ENCODE measurements at places on chromosomes 11 and 22.

DNA sequence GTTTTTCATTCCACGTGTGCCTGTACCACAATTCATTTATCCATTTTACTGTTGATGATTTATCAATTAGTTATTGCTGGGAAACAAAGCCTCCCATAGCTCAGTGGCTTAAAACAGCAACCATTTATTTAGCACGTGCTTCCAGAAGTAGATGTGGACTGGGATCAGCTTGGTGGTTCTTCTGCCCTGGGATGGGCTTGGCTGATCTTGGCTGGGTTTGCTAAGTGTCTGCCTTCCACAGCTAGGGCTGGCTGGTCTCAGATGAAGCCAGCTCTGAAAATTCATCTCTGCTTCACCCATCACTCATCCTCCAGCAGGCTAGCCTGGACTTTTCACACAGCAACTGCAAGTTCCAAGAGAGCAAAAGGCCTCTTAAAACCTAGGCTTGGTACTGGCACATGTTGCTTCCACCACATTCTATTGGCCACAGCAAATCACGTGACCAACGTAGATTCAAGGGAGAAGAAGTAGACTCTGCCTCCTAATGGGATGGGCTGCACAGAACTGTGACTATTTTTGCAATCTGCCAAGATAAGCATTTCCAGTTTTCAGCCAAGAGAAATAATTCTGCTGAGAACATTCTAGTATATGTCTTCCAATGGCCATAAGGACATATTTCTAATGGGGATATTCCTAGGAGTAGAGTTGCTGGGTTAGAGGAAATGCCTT, 124.9 kb downstream of the MN1 start:
- DNase-seq: no peak

DNA sequence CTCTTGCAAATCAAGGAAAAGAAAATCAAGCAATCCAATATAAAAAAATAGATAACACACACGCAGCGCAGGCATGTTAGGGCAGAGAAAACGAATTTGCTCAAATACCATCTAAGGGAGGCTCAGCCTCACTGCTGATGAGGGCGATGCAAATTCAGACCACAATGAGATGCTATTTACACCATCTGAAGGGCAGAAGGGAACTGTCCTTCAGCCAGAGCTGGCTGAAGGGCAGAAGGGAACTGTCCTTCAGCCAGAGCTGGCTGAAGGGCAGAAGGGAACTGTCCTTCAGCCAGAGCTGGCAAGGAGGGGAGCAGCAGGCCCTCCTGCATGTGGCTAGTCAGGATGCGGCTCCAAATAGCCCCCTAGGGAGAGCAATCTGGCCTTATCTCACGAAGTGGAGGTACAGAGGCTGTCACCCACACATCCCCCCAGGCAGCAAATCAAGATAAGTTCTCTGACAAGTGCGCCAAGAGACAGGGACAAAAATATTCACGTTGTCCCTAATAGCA, 7.6 kb upstream of the SLC39A13 start:
- peak; percentile 81 for DNase-seq

DNA sequence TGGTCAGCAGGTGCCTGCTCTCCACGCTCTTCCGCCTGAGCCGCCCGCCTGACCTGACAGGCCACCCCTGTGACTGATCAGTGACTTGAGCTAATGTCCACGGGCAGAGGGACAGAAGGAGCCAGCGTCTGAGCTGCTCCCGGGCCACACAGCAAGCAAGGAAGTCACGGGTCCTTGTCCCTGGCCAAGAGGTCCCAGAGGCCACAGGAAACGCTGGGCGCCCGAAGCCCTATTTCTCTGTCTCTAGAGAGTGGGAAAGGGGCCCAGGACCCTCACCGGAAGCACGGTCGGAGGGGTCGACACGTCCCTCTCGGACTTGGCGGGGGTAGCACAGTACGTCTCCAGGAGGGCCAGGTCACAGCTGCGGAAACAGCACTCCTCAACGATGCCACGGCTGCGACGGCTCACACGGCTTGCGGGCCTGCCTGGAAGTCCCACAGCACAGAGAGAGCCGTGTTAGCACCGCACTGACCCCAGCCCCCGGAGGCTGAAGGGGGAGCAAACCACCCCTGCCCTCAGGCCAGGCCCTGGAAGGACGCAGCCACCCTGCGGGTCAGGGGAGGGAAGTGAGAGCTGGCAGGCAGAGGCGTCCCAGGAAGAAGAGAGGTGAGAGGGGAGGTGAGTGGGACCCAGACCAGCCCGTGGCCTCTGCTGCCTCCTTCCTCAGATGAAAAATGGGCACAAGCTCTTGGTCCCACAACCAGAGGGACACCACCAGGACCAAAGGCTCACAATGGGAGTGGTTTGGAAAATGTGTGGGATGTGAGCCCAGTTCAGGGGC, 5.8 kb downstream of the IGF2 start:
- DNase-seq: no peak

- no peak for DNase-seq
These were observed 29.8 kb downstream of the LMO1 start for GRCh38 chr11:8233691-8234424.

DNA sequence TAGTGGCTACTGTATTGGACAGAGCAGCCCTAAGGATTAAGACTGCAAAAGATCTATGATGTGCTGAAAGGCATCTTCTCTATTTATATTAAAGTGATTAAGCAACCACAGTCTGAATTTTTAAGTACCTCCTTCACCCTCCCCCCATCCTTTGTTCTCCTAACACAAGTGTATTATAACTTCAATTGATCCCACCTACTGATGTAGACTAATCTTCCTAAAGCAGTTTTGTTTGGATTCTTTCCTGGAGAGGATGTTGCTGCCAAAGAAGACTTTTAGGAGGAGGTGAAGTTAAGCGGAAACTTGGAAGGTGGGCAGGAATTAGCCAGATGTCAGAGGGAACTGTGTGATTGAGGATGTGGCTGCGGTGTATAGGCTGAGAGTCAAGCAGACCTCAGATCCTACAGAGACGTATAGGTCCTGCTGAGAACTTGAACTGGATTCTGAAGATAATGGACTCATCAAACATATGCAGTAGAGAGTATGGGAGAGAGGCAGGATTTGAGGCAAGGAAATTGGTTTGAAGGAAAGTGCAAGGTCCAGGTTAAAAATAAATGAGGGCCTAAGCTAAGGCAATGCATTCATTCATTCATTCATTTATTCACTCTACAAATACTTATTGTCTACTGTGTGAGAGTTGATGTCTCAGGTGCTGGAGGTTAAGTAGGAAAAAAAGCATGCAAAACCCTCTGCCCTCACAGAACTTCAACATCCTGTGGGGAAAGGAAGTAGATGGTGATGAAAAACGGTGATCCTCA, 5.2 kb upstream of the RASSF10 start:
- DNase-seq: no peak

DNA sequence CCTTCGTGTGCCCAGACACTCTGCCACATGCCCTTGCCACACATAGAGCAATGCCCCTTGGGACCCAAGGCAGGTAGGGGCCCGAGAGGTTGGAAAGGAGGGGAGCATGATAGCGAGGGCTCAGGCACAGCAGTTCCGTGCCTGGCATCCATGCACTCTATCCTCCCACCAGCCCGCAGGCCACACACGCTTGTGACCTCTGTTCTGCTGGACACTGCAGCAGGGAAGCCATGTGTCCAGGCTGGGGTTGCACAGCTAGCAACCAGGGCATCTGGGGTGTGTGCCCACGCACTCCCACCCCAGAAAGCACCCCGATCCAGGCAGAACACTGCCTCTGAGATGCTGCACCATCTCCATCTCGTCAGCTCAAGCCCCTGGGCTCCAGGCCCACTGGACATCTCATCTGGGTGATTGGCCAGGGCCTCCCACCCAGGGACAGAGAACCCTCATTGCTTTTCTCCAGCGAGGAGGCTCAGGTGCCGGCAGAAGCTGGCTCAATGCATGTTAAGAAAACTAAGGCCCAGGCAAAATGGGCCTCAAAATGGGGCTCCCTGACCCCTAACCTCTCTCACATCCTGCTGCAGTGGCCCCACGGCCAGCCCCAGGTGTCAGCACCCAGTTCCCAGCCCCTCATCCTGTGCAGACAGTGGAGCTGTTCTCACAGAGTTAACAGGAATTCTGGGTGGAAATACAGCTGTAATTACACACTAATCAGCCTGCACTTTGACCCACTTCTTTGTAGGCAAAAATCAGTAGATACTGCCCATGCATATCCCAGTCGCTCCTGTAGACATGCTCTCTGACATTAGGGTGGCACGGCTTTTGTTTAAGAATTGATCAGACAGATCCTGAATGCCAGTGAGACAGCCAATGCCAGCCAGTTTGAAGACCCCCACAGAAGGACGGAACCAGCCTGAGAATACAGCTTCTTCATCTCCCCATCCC, 173.9 kb upstream of the B3GAT1 start:
- no peak for DNase-seq

DNA sequence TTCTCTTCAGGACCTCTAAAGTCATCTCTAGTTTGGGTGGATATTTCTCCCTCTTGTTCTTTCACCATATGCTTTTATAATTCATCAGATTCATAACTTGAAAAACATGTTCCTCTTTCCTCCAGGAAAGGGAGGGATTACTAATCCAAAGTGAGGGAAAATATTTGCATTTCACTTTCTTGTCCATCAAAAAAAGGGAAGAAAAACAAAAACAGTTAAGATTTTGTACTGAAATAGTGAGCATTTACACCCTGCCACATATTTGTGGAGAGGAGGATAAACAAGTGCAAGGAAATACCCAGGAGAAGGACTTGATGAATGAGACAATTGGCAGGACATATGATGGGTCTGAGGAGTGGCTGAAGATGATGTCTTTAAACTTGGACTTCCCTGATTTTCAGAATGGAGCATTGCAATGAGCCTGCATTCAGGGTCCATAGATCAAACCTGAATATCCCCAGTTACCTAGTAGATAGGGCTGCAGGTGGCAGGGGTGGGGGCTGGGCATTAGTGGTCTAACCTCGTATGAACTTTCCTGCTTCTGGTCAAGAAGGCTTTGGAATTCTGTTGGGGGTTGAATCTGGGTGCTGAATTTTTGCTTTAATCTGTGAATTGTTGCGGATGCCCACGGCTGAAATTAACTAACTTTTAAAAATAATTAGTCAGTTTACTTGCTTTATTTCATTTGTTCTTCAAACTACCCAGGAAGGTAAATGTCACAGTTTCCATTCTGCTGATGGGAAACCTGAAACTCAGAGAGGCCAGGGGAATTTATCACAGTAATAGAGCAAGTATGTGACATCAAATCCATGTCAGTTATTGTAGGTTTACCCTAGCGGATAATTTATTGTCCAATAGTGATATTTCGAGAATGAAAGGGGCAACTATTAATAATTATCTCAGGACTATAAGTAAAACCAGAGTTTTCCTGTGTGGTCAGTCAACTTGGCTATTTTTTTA, 36.9 kb upstream of the TMEM123 start:
- no peak for DNase-seq

DNA sequence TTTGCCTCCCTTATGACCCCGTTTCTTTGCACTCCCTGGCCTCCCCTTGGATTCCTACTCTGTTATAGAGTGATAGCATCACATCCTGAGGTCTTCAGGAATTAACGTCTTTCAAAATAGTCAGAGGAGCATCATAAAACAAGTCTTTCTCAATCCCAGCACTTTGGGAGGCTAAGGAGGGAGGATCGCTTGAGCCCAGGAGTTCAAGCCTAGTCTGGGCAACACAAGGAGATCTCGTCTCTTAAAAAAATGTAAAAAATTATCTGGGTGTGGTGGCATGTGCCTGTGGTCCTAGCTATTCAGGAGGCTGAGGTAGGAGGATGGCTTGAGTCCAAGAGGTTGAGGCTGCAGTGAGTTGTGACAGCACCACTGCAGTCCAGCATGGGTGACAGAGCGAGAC, 68.7 kb upstream of the AMPD3 start:
- no peak for DNase-seq

DNA sequence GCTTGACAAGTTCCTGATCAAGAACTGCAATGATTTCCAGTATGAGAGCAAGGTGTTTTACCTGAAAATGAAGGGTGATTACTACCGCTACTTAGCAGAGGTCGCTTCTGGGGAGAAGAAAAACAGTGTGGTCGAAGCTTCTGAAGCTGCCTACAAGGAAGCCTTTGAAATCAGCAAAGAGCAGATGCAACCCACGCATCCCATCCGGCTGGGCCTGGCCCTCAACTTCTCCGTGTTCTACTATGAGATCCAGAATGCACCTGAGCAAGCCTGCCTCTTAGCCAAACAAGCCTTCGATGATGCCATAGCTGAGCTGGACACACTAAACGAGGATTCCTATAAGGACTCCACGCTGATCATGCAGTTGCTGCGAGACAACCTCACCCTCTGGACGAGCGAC, 12.0 kb downstream of the YWHAH start:
- no peak for DNase-seq

GRCh38 chr11:64316672-64317324, 561 bp downstream of the TRMT112 start:
- DNase-seq: peak; percentile 62

DNA sequence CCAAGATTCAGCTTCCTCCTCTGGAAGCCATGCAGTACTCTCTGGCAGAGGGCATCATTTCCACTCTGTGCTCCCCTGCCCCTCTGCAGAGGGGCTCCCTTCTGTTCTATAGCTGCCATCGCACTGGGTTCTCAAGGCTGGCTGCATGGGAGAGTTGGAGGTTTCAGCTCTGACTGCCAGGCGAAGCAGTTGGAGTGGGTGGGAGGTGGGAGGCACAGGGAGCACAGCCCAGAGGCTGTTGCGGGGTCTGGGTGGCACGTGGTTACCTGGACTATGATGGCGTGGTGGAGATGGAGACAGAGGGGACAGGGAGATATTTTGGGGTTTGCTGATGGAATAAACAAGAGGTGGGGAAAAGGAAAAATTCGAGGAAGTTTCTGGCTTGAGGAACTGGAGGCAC, 4.8 kb downstream of the PMM1 start:
- DNase-seq: no peak

- DNase-seq: no peak
These were observed 188.6 kb downstream of the HIPK3 start for GRCh38 chr11:33445761-33446161.

DNA sequence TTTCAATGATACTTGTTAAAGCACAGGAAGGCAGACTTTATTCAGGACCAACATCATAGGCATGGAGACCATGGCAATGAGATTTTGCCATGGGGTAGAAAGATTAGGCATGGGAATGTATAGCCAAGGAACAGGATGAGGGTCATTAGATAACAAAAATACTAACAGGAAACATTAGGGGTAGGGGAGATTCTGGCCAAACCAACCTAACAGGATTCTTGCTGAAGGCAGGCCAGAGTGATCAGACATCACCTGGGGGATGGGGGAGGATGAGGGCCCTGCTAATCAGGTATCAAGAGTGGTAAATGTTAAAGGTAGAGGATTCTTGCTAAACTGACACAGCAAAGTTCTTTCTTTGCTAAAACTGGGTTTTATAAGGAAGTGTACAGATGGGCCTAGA, 481.8 kb downstream of the ETS1 start:
- no peak for DNase-seq
